Brain (organoid and tissue), 16 donors: ENCODE measurements at places on chromosomes 2 and 18. TPM values are rescaled to one million over a fixed set of nuclear protein-coding genes. Genes with fewer than 3 reads are reported as not detected.

DNA sequence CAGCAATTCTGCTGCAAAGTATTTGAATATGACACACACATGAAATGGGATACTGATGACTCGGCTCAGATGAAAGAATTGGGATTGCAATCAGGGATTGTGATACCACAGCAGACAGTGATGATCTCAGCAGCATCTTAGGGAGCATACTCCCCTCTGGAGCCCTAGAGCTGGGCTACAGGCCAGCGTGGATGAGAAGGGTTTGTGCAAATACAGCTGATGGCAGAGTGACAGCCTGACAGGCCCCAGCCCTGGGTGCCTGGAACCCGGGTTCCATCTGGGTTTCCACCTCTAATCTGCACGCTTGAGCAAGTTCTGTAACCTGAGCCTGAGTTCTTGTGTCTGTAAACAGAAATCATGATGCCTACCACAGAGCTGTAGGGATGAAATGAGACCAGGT lies 418.0 kb downstream of the LRATD1 start:
- DNase-seq = peak; percentile 26

- peak; percentile 76 for DNase-seq
These were observed 458.7 kb upstream of the HNRNPA3 start for GRCh38 chr2:176753752-176754474.

GRCh38 chr2:207039225-207039624 lies 99.9 kb downstream of the CPO start:
- DNase-seq = no peak

GRCh38 chr2:233650981-233651380 lies 14.7 kb downstream of the UGT1A10 start:
- no peak for DNase-seq

DNA sequence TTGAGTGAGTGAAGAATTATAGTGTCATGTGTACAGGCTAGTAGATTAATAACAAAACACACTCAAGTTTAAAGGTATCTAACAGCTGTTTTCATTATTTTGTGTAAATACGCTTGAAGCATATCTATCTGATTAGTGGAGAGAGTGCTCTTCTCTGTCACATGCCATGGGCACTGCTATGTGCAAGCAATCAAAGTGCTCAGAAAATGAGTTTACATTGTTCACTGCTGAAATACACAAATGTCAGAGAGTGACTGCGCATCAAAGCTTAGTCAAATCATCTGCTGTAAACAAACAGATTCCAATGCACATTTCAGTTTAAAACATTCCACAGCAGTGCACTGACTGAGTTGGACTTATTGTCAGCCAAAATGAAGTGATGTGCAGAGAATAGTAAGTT lies 423.4 kb downstream of the ZEB2 start:
- no peak for DNase-seq

- DNase-seq = no peak
These were observed 27.2 kb upstream of the FHL2 start for GRCh38 chr2:105425936-105426625.

- no peak for DNase-seq
These were observed 84.9 kb downstream of the PDCL3 start for GRCh38 chr2:100647709-100648108.

- peak; percentile 84 for DNase-seq
These were observed 177.9 kb downstream of the CYRIA start for GRCh38 chr2:16487686-16488085.

Gene PDCD1
- 0.20 TPM for polyA plus RNA-seq

DNA sequence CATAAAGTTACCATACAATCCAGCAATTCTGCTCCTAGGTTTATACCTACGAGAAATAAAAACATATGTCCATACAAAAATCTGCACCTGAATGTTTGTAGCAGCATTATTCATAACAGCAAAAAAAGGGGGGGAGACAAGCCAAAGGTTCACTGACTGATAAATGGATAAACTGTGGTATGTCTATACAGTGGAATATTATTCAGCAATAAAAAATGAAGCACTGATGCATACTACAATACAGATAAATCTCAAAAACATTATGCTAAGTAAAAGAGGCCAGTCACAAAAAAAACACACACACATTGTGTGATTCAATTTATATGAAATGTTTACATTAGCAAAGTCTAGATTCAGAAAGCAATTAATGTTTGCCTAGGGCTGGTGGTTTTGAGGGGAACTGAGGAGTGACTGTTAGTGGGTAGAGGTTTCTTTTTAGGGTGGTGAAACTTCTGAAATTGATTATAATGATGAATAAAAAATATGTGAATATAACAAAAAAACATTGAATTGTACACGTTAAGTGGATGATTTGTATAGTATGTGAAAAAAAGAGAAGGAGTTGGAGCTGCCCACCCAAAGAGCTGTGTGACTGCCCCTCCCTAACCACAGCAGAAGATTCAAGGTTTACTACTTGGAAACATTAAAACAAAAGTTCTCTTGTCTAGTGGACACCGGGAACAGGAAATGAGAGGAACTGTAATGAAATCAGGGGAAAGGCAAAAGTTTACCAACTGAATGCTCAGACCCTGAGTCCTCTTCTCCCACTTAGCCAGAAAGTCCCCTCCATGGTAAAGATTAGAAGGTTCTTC lies 13.4 kb downstream of the COLEC12 start:
- no peak for DNase-seq

- peak; percentile 63 for DNase-seq
These were observed 11.5 kb upstream of the DIPK1C start for GRCh38 chr18:74468547-74469061.

GRCh38 chr2:42087137-42087856 lies 39.5 kb downstream of the PKDCC start:
- no peak for DNase-seq

DNA sequence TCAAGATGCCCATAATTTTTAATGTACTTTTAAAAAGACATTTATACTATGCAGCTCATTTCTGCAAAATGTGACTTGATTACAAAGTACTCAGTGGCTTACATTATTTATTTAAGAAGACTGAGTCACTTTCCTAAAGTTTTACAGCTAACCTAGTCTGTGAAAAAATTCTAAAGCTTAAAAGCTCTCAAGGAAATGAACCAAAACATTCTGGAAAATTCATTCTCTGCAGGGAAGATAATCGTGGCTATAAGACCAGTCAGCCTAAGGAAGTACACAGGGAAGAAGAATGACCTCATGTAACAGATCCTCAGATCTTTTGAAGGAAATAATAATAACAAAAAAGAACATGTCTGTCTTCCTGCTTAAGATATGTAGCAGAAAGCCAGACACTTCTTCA lies 232.1 kb upstream of the STK17B start:
- no peak for DNase-seq

Gene CRYGD
- not detected for polyA plus RNA-seq

GRCh38 chr2:172087780-172088244 lies 2.5 kb downstream of the DLX1 start:
- DNase-seq = peak; percentile 32

- DNase-seq = no peak
These were observed 197.9 kb downstream of the EPHA4 start for GRCh38 chr2:221374234-221374633.

GRCh38 chr2:218893349-218894150 lies 12.9 kb downstream of the WNT10A start:
- DNase-seq = no peak

Gene DPP10
- polyA plus RNA-seq = 4.7 TPM

DNA sequence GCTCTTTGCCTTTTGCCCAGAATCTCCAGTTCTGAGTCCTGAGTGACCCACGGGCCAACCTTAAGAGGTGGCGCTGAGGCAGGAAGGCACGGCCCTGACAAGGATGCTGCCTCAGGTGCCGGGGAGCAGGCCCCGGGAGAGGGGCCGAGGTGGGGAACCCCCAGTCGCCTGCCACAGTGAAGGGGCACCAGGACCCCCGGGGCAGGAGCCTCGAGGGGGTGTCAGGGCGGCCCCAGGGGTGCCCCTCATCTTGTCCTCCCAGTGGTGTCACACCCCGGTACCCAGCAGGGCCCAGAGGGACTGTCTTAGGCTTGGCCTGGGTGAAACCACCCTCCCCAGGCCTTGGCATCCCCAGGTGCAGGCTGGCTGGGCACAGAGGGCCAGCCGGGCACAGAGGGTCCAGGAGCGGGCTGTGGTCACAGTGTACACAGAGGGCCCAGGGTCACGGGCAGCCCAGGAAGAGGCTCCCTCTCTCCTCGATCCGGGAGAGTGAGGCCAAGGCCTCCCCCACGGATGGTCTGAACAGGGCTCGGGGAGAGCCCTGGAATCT lies 1.0 kb downstream of the PDCD1 start:
- DNase-seq = no peak

Gene FSHR
- polyA plus RNA-seq = not detected

DNA sequence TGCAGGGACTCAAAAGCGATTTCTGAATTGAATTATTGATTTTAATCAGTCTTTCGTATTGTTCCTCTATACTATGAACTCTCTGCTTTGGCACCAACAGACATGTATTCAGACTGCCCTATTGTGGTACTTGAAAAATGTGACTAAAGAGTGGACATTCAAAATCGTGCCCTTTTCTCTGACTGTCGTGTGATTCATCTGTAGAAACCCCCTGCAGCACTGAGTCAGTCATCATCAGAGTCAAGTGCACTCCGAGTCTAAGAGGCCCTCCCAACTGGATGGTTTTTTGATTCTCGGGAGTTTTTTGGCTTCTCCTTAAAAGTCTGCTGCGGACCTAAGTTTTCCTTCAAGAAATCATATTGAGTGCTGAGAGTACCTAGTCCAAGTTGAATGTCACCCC lies 96.4 kb upstream of the FOSL2 start:
- no peak for DNase-seq

Gene FOXI3
- 0.29 TPM for polyA plus RNA-seq

Gene CIB4
- polyA plus RNA-seq = not detected

- no peak for DNase-seq
These were observed 20.7 kb downstream of the SPTBN1 start for GRCh38 chr2:54476852-54477251.

- no peak for DNase-seq
These were observed 167.8 kb downstream of the CELF4 start for GRCh38 chr18:37397814-37398213.

DNA sequence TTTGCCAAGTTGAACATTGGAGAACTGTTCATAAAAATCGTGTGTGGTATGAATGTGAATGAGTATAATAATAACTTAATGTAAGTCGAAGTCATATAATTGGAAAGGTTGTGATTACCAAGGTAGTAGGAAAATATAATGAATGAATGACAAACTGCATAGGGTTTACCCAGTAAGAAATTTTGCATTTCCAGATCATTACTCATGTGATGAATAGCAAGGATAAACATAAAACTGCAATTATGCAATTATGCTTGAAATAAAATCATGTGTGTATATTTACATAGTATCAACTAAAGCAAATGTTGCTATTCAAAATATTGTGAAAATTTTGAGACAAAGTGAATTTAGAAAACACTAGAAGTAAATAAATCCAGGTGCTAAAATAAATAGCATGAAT lies 1108.7 kb upstream of the TMEFF2 start:
- no peak for DNase-seq

DNA sequence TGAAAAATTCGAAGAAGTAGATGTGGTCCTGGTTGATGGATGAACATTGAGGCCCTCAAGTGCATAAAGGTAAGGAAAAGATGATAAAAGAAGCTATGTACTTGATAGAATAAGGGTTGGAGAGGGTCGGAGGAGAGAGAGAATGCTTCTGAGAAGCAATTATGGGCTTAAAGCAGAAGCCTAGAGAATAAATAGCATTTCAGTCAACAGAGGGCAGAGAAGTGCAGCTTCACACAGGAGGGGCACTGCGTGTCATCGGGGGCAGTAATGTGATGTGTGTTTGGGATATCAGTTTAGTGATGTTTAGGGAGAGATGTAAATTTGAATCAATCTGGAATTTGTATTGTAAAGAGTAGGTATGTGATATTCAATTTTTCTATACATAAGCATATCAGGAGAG lies 334.5 kb downstream of the PIK3C3 start:
- DNase-seq = no peak

GRCh38 chr2:64768491-64769005 lies 114.8 kb upstream of the SERTAD2 start:
- DNase-seq = no peak
